ENCODE measurements at places on chromosomes 2 and 18.

- no peak for DNase-seq
Observed at GRCh38 chr18:79901665-79902064, 49.8 kb downstream of the SLC66A2 start.

GRCh38 chr18:44625386-44625785 lies 55.3 kb upstream of the SETBP1 start:
- DNase-seq, result no peak

DNA sequence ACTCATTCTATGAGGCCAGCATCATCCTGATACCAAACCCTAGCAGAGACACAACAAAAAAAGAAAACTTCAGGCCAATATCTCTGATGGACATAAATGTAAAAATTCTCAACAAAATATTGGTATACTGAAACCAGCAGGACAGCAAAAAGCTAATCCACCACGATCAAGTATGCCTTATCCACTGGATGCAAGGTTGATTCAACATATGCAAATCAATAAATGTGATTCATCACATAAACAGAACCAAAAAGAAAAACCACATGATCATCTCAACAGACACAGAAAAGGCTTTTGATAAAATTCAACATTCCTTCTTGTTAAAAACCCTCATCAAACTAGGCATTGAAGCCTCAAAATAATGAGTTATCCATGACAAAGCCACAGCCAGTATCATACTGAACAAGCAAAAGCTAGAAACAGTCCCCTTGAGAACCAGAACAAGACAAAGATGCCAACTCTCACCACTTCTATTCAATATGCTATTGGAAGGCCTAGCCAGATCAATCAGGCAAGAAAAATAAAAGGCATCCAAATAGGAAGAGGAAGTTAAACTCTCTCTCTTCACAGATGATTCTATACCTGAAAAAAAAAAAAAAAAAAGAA lies 45.3 kb downstream of the RTTN start:
- no peak for DNase-seq

- DNase-seq, result no peak
Observed at GRCh38 chr2:210224941-210225672, at the start of gene ACADL. Gene ACADL, minus strand, starts transcription at chr2:210225447. Its CDS starts 184 bp downstream, at chr2:210225263.

DNA sequence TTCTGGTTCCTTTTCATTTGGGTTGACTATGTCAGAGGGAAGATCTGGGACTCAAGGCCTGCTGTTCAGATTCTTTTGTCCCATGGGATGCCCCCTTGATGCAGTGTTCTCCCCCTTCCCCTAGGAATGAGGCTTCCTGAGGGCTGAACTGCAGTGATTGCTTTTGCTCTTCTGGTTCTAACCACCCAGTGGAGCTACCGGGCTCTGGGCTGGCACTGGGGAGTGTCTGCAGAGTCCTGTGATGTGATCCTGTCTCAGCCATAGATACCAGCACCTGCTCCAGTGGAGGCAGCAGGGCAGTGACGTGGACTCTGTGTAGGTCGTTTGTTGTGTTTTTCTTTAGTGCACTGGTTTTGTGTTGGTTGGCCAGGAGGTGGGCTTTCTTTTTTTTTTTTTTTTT lies 32.1 kb upstream of the RHOB start:
- DNase-seq, result no peak

DNA sequence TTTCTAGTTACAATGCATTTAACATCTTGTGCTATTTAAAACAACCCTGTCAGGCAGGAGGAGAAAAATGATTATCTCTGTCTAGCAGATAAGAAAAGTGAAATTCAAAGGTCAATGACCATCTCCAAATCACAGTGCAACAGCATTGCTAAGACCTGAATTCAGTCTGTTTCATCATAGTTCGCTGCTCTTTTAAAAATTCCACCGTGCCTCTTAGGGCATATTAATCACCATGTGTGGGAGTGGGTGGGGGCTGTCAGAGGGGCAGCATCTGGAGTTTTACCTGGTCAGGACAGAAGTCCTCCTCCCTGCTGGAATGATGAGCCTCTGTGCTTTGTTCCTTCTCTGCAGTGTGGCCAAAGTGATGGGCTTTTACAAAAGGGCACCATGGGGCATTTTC lies 418.7 kb upstream of the RGPD4 start:
- DNase-seq, result no peak

DNA sequence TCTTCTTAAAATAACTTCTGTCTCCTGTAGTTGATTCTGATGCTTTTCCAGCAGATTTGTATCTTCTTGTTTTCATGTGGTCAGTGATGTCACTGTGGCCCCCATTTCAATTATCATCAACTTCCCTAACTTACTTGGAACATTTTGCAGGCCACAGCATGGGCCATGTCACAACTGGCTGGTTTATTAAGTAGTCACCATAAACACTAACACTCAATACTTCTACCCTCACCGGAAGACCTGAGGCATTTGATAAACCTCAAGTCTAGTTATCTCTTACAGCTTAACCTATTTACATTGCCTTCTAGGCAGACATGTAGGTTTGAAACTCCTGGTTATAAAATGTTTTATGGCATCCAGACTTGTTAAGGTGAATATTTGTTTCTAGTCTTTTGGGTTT lies 37.4 kb upstream of the PROKR1 start:
- no peak for DNase-seq

DNA sequence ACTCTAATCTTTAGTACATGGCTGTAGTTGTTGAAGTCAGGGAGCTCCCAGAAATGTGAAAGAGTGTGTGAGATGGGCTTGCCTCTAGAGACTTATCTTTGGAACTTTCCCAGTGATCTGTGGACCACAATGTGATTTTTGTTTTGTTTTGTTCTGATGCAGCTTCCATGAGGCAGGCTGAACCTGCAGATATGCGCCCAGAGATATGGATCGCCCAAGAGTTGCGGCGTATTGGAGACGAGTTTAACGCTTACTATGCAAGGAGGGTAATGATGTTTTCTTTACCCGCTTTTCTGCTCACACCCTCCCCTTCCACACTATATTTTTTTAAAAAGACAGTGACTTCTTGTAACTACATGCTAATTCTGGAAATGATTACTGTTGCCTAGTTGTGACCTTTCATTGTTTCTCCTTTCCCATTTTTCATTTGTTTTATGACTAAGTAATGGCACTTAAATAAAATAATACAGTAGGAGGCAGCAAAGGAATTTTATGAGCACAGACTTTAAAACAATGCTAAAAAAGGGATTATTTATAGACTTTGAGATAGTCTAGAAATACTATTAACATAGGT lies 29.3 kb downstream of the BCL2L11 start:
- no peak for DNase-seq
